Activated CD4-positive, alpha-beta T cell treated with anti-CD3 and anti-CD28 coated beads for 48 hours (primary cell): ENCODE measurements at places on chromosomes 3 and 15.

- DNase-seq = no peak
Measured at GRCh38 chr15:80662757-80663553, 32.2 kb upstream of the ABHD17C start.

GRCh38 chr3:55714057-55714456 lies 227.0 kb upstream of the WNT5A start:
- no peak for DNase-seq

DNA sequence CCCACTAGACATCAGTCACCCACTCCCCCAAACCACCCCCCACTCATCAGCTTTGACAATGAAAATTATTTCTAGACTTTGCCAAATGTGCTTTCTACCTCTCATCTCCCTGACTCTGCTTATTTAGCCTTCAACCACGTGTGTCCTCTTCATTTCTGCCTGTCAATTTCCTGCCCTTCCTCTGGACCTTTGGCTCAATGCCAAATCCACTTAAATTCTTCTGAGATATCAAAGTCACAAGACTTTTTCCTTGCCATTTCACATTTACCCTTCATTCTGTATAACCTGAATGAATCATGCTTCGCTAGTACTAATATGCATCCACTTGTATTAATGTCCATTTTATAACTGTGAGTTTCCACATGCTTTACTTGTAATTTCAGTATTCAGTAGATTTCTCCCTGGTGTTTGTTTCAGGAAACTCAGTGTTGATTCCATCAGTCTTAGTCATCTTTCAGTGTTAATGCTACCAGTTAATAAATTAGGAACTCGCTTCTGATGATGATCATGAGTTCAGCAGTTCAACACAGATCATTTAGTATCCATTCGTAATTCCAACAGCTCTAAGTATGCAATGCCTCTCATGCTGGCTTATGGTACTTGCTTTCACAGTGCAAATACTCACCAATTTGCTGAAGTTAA lies 128.2 kb upstream of the OSTN start:
- no peak for DNase-seq

- DNase-seq = peak; percentile 49
Measured at GRCh38 chr3:195908694-195909581, 587 bp upstream of the TNK2 start.

DNA sequence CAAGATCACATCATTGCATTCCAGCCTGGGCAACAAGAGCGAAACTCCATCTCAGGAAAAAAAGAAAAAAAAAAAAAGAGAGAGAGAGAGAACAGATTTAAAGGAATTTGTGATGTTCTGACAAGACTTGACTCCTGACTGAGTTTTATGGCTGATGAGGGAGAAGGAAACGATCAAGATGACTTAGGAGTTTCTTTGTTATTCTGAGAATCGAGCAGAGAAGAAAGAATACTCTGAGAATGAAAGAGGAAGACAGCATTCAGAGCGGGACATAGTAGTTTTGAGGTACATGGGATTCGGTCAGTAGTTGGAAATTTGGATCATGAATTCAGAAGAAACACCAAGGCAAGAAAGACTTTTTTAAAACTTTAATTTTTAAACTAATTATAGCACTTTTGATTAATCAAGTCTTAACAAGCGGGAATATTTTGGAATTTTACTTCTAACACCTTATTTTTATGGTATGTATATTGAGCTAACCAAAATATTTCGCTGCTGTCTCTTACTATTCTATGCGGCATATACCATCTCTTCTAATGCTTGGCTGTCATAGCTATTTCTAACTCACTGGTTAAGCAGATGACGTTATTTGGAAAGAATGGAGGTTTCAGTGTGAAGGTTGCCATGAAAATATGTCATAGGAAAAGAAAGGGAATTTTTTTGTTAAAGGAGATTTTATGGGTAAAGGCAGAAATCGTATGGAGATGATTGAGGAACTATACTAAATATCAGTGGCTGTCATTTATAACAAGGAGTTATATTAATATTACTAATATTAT lies 644.1 kb downstream of the RBMS3 start:
- no peak for DNase-seq
